ENCODE measurements at places on chromosomes 2 and 18. TPM values are rescaled to one million over a fixed set of nuclear protein-coding genes. Genes with fewer than 3 reads are reported as not detected.

GRCh38 chr2:64823794-64824193 is 165.4 kb upstream of the SLC1A4 start:
- H3K36me3 ChIP-seq, result no peaks in the 10 kb centered on the region
- no peak overlapping the region for H3K4me3 ChIP-seq
- no peaks in the 10 kb centered on the region for H3K27me3 ChIP-seq
- no peak overlapping the region for H3K27ac ChIP-seq
- no peaks in the 10 kb centered on the region for H3K4me1 ChIP-seq

ARHGAP15 gene
- 11.8 TPM for total RNA-seq

SPP2 gene
- not detected for total RNA-seq

YIPF4 gene
- 25.0 TPM for total RNA-seq

DNA sequence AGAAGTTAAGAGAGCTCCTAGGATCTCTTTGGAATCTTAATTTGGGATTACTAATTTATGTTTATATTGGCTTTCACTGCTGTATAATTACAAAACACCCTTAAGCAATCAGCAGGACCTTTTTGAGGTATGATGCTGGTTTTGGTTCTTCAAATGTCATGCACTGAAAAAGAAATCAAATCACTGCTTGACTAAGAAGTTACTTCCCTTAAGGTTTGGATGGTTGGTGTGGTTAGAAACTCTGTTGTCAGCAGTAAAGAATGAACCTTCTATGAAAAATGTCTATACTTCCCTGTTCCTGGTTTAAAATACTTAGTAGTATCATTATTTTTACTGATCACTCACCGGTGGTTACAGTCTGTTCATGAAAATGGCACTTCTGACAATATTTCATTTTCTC is 5.5 kb downstream of the COLEC12 start:
- H3K4me1 ChIP-seq, result peaks cover 23% of the 10 kb centered on the region
- no peak overlapping the region for H3K4me3 ChIP-seq
- DNase-seq, result no peak
- H3K27me3 ChIP-seq, result no peaks in the 10 kb centered on the region
- H3K36me3 ChIP-seq, result no peaks in the 10 kb centered on the region

DNA sequence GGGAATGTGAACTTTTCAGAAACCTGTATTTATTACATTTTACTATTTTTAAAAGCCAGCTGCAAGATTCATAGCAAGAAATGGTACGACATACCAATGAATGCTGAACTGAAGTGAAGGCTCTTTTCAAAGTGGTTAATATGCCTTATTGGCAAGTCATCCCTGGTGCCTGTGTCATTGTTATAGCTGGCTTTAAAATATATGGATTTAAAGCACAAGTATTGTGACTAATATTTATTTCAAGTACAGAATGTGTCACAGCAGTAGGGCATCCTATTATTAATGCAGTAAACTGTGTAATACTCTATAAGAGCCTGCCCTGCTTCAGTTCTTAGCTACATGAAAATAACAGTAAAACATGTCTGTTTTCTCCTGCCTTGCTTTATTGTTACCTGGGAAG is 10.8 kb downstream of the TSHZ1 start:
- no peak for DNase-seq
- H3K4me3 ChIP-seq, result no peak overlapping the region
- no peak overlapping the region for H3K27ac ChIP-seq
- H3K4me1 ChIP-seq, result peaks cover 14% of the 10 kb centered on the region
- no peaks in the 10 kb centered on the region for H3K36me3 ChIP-seq
- H3K27me3 ChIP-seq, result no peaks in the 10 kb centered on the region

GRCh38 chr2:105398336-105399206 is at the start of gene FHL2:
Gene FHL2 (minus strand): TSS chr2:105399051. CDS start chr2:105386516, 12,535 bp downstream.
- H3K4me1 ChIP-seq, result peaks cover 8% of the 10 kb centered on the region
- H3K27me3 ChIP-seq, result no peaks in the 10 kb centered on the region
- H3K36me3 ChIP-seq, result no peaks in the 10 kb centered on the region
- H3K27ac ChIP-seq, result peak within 1 kb of the TSS; percentile 83
- peak within 1 kb of the TSS; percentile 99 for H3K4me3 ChIP-seq

DNA sequence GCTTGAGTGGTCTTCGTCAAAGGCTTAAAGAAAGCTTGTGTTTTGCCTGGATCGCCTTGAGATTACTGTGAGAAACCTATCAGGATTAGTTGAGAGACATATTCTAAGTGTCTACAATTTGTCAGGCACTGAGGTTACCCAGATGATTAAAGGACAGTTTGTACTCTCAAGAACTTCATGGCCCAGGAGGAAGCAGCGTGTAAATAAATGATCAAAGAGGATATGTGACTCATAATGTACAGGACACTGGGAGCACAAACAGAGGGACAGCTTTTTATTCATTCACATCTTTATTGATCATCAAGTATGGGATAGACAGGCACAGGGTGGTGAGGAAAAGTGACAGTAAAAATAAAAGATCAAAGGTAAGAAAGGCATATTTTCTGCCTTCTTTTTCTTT is 152.6 kb upstream of the FSHR start:
- no peaks in the 10 kb centered on the region for H3K36me3 ChIP-seq
- no peaks in the 10 kb centered on the region for H3K4me1 ChIP-seq
- no peaks in the 10 kb centered on the region for H3K27me3 ChIP-seq
- DNase-seq, result no peak
- H3K4me3 ChIP-seq, result no peak overlapping the region
- no peak overlapping the region for H3K27ac ChIP-seq

- no peak overlapping the region for H3K4me3 ChIP-seq
- H3K36me3 ChIP-seq, result no peaks in the 10 kb centered on the region
- no peaks in the 10 kb centered on the region for H3K4me1 ChIP-seq
- H3K27ac ChIP-seq, result no peak overlapping the region
These were observed 158.9 kb upstream of the HNRNPA3 start for GRCh38 chr2:177053716-177054115.

BCL2 gene
- total RNA-seq, result 22.9 TPM

DNA sequence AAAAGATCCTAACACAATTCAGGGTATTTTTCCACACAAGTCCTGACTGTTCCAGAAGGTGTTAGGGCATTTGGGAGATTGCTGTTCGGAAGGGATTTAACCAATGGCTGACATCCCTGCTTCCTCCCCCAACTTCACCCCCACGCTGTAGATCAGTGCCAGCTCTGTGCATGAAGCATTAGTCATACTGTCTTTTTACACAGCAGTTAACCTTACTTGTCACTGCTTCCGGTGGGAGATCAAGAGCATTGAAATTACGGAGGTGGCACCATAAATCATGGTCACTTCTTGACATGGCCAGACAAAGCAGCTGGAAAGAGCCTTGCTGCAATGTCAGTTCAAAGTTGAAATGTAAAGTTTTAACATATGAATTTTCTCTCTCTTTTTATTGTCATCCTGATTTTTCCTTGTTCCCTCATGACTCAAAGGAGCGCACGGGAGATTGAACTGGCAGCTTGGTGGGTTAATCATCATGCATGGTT is 70.2 kb downstream of the HRH4 start:
- H3K27ac ChIP-seq, result no peak overlapping the region
- H3K27me3 ChIP-seq, result no peaks in the 10 kb centered on the region
- DNase-seq, result no peak
- no peak overlapping the region for H3K4me3 ChIP-seq
- no peaks in the 10 kb centered on the region for H3K4me1 ChIP-seq
- H3K36me3 ChIP-seq, result no peaks in the 10 kb centered on the region

DNA sequence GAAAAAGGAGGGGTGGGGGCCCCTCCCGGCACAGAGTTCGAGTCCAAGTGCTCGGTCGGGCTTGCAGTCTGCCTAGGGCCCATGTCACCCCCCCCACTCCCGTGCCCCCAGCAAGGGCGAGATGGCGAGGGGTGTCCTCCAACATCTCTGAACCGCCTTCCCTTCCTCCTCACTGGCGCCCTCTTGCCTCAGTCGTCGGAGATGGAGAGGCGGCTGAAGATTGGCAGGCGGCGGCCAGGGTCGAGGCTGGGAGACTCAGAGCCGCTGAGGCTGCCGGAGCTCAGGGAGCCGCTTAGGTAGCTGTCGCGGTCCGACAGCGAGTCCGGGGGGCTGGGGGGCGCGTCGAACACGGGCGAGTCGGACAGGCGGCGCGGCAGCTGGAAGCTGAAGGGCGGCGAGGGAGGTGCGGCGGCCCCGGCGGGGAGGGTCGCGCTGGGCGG is 2.3 kb downstream of the ZFP36L2 start:
- H3K27me3 ChIP-seq, result no peaks in the 10 kb centered on the region
- H3K27ac ChIP-seq, result peak overlapping the region; percentile 99
- H3K4me1 ChIP-seq, result peaks cover 37% of the 10 kb centered on the region
- H3K36me3 ChIP-seq, result peaks cover 29% of the 10 kb centered on the region

DNA sequence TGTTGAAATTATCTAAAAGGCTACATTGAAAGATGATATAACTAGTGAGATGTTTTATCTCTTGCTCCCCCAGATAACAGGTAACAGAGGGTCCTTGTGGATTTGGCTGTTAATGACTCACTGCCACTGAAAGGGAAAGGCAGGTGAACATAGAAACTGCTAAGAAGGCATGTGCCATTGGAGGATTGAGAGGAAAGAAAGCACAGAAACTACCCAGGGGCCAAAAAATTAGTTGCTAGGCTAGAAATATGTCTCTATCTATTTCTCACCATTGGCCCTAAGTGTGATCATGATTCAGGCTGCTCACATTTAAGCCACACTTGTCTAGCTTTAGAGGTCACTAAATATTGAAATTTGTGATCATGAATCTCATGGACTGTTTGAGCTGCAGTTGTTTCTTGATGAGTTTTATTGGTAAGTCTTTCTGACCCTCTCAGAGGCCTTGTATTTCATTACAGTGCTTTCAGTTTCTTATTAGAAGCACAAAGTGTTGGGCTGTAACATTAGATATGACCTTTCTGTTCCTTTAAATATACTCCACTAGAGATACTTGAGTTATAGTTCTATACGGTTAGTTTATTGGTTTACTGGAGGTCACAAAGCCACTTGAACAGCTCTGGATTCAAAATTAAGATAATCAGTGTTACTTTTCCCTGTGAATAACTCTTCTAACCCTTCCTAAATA is 26.2 kb downstream of the NAB1 start:
- DNase-seq, result no peak
- no peak overlapping the region for H3K27ac ChIP-seq
- no peak overlapping the region for H3K4me3 ChIP-seq
- H3K27me3 ChIP-seq, result no peaks in the 10 kb centered on the region
- H3K36me3 ChIP-seq, result peaks cover 6% of the 10 kb centered on the region

SCN9A gene
- total RNA-seq, result 3.8 TPM

DNA sequence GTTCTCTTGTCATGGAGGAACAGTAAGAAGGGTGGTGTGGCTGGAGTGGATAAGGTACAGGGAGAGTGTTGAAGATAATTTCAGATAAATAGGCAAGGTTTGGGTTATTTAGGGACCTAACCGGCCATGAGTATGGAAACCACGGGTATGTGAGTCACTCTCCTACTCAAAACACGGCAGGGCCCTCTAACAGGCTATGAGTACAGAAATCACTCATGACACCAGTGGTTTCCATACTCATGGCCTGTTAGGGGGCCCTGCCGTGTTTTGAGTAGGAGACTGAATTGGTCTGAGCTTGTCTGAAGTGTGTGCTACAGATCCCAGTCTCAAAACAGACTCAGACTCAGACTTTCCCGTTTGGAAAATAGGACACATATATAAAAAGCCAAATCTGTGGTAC is 428.4 kb upstream of the HNMT start:
- no peak overlapping the region for H3K4me3 ChIP-seq
- no peaks in the 10 kb centered on the region for H3K36me3 ChIP-seq
- no peaks in the 10 kb centered on the region for H3K4me1 ChIP-seq
- DNase-seq, result no peak
- no peak overlapping the region for H3K27ac ChIP-seq
